Caki2 (cell line): ENCODE measurements at places on chromosomes 7 and 10. TPM values are rescaled to one million over a fixed set of nuclear protein-coding genes. Genes with fewer than 3 reads are reported as not detected.

LIPA gene
- total RNA-seq: 49.8 and 61.0 TPM in 2 replicates

AKR1C2 gene
- total RNA-seq: 1,417 and 1,499 TPM in 2 replicates

PRKCQ gene
- 9.8 and 10.8 TPM in 2 replicates for total RNA-seq

IRF5 gene
- total RNA-seq: 73.4 and 92.1 TPM in 2 replicates

MSMB gene
- not detected in 2 replicates for total RNA-seq

CRTAC1 gene
- total RNA-seq: not detected in 2 replicates

HTRA1 gene
- total RNA-seq: 34.5 and 42.1 TPM in 2 replicates

RET gene
- total RNA-seq: 0.37 TPM in 1 of 2 replicates, not detected in the other

PON1 gene
- not detected in 2 replicates for total RNA-seq

AUTS2 gene
- total RNA-seq: 2.3 and 7.0 TPM in 2 replicates

FAM25A gene
- total RNA-seq: not detected in 2 replicates

ELN gene
- total RNA-seq: 0.27 TPM in 1 of 2 replicates, not detected in the other

MOGAT3 gene
- total RNA-seq: not detected in 2 replicates

ARMC10 gene
- total RNA-seq: 46.5 and 53.9 TPM in 2 replicates
